Stimulated activated naive CD4-positive, alpha-beta T cell (primary cell): ENCODE measurements at places on chromosomes 4 and X.

DNA sequence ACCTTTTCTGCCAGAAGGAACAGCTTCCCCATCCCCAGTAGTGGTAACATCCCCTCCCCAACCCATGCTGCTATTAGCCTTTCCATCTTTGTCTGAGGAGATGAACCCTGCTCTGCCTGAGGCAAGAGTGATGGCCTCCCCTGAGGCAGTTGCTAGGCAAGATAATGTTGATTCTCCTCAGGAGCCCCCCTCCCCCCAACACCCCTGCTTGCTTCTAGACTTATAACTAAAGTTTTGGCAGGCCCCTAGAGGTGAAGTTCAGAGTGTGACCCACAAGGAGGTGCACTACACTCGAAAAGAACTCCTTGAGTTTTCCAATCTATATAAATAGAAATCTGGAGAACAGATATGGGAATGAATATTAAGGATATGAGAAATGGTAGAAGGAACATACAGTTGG lies 962.5 kb downstream of the ADGRL3 start:
- DNase-seq = no peak

DNA sequence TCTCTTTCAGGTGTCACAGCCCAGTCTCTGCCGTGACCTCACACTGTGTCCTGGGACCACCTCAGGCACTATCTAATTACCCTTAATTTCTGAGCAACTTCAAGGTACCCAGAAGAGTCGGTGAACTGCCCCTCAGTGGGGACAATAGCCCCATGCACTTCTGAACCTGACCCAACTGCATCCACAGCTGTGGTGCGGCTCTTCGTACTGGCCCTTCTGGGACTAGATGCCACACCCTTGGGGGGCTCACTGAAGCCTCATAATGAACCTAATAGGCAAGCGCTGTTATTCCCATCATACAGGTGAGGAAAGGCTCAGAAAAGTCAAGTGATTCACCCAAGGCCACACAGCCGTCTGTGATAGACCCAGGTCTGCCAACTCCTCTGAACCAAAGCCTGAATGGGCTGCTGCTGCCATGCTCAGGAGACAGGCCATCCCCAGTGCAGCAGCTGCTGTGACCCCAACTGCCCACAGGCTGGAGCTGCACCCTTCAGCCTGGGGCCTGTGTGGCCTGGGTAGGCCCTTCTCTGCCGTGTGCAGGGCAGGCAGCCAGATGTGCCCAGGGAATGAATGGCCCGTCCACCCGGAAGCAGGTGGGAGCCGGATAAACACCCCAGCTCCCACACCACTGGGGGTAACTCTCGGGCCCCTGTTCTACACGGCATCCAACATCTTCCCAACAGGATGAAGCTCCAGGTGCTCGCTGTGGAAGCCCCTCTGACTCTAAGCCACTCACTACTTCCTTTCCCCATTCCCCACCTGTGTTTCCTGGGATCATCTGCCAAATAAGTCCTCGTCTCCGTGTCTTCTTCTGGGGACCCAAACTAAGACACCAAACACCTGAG lies 35.9 kb downstream of the HMX1 start:
- no peak for DNase-seq

- no peak for DNase-seq
These were observed 110.8 kb upstream of the PACRGL start for GRCh38 chr4:20589436-20589835.

DNA sequence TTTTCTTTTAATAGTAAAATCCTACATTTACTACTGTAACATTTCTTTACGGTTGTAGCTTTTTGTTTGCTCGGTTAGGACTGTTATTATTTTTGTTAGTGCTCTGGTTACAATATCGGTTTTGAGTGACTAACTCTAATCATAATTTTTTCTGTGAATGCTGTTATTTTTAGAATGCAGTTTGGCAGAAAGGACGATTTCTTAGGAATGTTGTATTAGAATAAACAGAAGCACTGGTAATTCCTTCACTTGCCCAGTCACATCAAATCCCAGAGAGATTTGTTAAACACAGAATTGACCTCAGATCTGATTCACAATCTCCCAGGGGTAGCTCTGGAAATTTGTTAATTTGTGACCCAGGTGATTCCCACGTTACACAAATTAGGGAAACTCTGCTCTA lies 21.7 kb downstream of the DDIT4L start:
- no peak for DNase-seq

DNA sequence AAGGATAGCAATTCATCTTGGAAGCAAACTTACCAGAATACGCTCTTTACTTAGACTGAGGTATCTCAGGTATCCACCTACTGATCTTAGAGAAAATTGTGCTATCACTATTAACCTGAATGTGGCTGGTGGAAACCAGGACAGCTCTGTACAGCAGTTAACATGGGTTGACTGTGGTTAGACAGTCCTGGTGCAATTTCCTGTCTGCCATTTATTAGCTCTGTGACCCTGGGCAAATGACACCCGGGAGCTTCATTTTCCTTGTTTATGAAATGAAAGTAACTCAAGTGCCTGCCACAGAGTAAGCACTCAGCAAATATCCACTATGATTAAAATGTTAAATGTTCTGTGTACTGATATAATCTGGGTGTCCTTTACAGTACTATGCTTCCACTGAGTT lies 60.0 kb downstream of the SMC1A start:
- DNase-seq = no peak

- no peak for DNase-seq
These were observed 77.5 kb downstream of the MAGED4 start for GRCh38 chrX:52262195-52262546.

GRCh38 chr4:61273233-61273632 lies 73.1 kb downstream of the ADGRL3 start:
- DNase-seq = no peak

DNA sequence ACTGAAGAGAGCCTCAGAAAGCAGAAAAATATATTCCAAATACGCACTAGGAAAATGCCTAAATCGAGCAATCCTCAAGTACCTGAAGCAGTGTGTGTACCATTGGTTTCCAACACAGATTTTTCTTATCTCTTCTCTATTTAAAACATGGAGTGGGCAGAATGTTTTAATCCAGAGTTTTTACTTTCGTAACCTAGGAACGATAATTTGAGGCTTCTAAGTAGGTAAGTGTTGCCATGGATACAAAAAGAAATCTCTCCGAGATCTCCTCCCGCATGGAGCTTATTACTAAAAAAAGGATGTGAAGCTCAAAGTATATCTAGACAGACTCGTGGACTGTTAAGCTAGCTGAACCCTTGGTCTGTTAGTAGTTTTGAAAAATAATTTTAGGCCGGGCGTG lies 23.0 kb upstream of the OTUD4 start:
- DNase-seq = no peak

GRCh38 chr4:140367738-140368137 lies 5.7 kb upstream of the SCOC start:
- DNase-seq = no peak

DNA sequence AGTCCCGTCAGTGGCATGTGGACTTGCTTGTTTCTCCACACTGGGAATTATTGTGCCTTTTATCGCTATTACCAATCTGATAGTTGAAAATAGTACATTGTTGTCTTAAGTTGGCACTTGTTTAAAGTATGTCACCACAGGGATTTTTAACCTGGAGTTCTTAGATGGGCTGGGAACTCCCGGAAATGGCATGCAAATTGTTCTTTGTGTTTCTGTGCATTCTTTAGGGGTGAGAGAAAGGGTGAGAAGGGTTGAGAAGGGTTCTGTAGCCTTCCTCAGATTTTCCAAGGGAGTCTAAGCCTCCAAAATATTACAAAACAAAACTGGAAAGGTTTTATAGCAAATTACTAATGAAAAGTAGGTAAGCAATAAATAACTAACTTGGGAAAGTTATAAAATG lies 176.9 kb downstream of the ZIC3 start:
- DNase-seq = no peak

DNA sequence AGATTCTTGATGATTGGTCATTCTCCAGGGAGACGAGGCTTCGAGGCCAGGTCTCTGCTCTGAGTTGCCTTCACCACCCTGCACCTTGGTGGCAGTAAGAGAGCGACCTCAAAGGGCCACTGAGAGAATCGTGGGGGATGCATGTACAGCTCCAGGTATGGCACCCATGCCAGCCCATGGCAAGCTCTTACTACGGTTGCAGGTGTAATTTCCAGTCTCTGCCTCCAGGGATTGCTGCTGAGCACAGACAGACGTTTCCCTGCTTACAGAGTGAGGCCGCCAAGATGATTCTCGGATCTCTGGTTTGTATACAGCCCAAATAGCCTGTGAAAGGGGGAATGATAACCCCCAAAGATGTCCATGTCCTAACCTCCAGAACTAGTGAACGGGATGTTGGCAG lies 16.3 kb upstream of the DRD5 start:
- no peak for DNase-seq

DNA sequence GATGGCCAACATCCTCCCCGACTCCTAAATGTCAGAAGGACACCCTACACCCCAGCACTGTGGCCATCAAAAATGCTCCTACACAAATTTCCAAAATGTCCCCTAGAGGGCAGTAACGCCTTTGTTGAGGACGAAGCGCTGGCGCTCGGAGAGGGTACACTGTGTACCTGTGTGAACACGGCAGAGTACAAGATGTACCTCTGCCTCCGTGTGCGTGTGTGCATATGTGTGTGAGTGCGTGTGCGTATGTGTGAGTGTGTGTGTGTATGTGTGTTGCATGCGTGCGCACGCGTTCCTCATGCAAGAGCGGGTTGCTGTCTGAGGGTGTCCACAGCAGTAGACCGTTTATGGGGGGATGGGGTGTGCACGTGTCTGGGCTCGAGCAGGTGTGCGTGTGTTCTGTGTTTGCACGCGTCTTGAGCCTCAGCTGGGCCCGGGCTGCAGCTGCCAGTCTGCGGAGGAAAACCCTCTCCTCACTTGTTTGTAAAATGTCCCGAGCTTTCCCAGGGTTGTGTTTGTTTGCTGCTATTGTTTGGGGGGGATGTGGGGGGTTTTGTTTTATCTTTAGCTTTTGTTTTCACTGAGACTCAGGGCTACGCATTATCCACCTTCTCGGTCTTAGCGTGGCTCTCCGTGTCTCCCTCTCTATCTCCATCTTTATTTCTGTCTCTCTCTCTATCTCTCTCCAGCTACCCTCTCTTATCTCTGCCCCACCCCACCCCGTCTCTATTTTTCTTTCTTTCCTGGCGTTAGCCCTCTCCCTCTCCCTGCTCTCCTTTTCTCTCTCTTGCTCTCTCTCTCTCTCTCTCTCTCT lies 10.4 kb upstream of the TSPYL2 start:
- peak; percentile 61 for DNase-seq

GRCh38 chr4:122073615-122074014 lies 78.5 kb upstream of the BLTP1 start:
- DNase-seq = no peak

GRCh38 chr4:154720618-154721267 lies 23.1 kb upstream of the LRAT start:
- DNase-seq = no peak

GRCh38 chrX:41304178-41304577 lies 29.8 kb upstream of the DDX3X start:
- no peak for DNase-seq

GRCh38 chr4:7635445-7636239 lies 200.9 kb upstream of the PSAPL1 start:
- DNase-seq = no peak

DNA sequence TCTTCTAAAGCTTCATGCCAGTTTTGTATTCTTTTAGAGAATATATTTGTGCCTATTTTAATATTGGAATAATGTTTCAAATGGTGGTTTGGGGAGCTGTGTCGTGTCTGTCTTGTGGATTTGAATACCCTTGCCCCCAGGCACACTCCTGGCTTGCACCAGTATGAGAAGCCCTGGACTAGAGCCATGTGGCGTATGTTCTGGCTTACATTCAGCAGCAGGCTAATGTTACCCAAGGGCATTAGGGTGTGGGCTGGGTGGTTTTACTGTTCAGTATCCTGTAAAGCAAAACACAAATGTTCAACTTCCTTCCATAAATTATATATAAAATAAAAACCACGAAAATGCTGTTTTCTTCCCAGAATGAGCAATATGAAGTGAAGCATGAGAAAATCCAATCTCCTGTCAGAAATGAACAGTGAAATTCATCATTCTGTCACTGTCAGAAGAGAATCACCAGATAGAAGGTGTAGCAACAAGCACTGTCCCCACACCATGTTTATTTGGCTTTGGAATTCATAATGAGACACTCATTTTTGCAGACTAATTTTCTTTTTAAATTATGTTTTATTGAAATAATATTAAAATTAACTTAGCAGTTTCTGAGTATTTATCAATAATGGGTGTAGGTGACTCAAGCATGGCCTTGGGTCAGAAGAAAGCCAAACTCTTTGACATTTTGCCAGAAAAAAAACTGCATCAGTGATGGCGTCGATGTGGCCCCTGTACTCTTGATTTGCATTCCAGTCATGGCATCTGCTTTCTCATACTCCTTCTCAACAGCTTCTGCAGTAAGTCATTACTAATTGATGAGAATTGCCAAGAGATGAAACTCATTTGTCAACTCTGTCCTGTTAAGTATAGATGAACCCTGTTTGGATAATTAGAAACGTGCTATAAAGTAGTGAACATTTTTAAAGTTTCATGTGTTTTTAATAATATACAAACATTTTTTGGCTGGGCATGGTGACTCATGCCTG lies 43.8 kb downstream of the WWC2 start:
- DNase-seq = no peak

- no peak for DNase-seq
These were observed 155.0 kb upstream of the ANKRD50 start for GRCh38 chr4:124867536-124867935.

DNA sequence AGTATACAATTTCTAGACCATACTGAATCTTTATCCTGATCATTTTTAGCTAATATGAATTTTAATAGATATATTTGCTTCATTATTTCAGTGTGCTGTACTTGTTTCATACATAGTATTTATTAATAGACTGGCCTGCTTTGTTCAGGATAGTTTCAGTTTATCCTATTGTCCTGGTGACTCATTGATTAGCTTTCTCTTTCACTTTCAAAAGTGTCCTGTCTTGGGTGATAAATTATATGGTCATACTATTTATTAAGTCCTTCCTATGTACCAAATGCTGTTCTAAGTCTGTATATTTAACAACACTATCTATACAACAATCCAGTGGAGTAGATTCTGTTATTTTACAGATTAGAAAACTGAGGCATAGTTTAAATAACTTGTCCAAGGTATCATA lies 153.8 kb upstream of the RAPGEF2 start:
- no peak for DNase-seq
